ENCODE measurements at places on chromosomes 2 and 18.
A peak's percentile ranks its signal among the peaks of the same experiment; 100 is the strongest.

- peaks cover 21% of the 10 kb centered on the region for H3K4me1 ChIP-seq
- H3K4me3 ChIP-seq = no peak overlapping the region
- peaks cover 2% of the 10 kb centered on the region for H3K27me3 ChIP-seq
- H3K27ac ChIP-seq = no peak overlapping the region
Observed at GRCh38 chr2:6906165-6906741, 11.0 kb upstream of the RNF144A start.

- H3K27me3 ChIP-seq = peaks cover 8% of the 10 kb centered on the region
- no peaks in the 10 kb centered on the region for H3K36me3 ChIP-seq
- H3K4me3 ChIP-seq = no peak overlapping the region
- no peak overlapping the region for H3K27ac ChIP-seq
Observed at GRCh38 chr2:206989311-206989710, 50.0 kb downstream of the CPO start.

- peaks cover 3% of the 10 kb centered on the region for H3K36me3 ChIP-seq
- peaks cover 52% of the 10 kb centered on the region for H3K4me1 ChIP-seq
- H3K27ac ChIP-seq = peak overlapping the region; percentile 20
- peaks cover 18% of the 10 kb centered on the region for H3K27me3 ChIP-seq
- no peak for DNase-seq
Observed at GRCh38 chr2:102238039-102238756, 51.4 kb downstream of the IL1RL2 start.

GRCh38 chr2:15107137-15107536 is 454.0 kb downstream of the NBAS start:
- no peaks in the 10 kb centered on the region for H3K27me3 ChIP-seq
- no peak overlapping the region for H3K27ac ChIP-seq
- no peaks in the 10 kb centered on the region for H3K36me3 ChIP-seq
- H3K4me1 ChIP-seq = no peaks in the 10 kb centered on the region
- DNase-seq = no peak

GRCh38 chr18:76896677-76897076 is 74.3 kb downstream of the ZNF236 start:
- no peak overlapping the region for H3K4me3 ChIP-seq
- DNase-seq = no peak
- H3K36me3 ChIP-seq = peaks cover 30% of the 10 kb centered on the region
- no peaks in the 10 kb centered on the region for H3K4me1 ChIP-seq

GRCh38 chr2:203648273-203648672 is 58.2 kb upstream of the CD28 start:
- H3K4me1 ChIP-seq = peaks cover 11% of the 10 kb centered on the region
- no peak overlapping the region for H3K4me3 ChIP-seq
- peaks cover 30% of the 10 kb centered on the region for H3K27me3 ChIP-seq
- DNase-seq = no peak
- no peaks in the 10 kb centered on the region for H3K36me3 ChIP-seq

Measured in stimulated activated naive B cell treated with anti-CD40 and anti-IgM and Interleukin-4, amounts not matched to agents 10 μg/mL and 1 μg/mL and 100 μg/mL, for 72 hours (primary cell).